ENCODE measurements at places on chromosomes 6 and 20.

DNA sequence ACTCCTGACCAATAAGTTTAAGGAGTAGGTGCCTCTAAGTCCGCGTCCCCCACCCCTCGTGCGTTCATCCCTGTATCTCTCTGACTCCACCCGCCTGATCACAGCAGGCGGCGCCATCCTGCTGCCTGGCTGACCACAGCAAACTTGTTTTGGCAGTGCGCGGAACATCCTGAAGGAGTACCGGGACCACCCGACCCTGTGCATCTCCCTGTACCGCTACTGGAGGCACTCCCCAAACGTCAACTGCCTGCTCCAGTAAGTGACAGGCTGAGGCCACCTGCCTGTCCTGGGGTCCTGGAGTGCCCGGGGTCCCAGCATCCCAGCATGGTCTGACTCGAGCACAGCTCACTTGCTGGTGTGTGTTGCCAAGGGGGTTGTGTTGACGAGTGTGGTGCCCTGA is 19.0 kb downstream of the PNLDC1 start:
- no peak for DNase-seq

GRCh38 chr6:16657768-16658167 is 103.5 kb downstream of the ATXN1 start:
- no peak for DNase-seq

GRCh38 chr6:111942561-111942960 is 69.3 kb upstream of the FYN start:
- no peak for DNase-seq

DNA sequence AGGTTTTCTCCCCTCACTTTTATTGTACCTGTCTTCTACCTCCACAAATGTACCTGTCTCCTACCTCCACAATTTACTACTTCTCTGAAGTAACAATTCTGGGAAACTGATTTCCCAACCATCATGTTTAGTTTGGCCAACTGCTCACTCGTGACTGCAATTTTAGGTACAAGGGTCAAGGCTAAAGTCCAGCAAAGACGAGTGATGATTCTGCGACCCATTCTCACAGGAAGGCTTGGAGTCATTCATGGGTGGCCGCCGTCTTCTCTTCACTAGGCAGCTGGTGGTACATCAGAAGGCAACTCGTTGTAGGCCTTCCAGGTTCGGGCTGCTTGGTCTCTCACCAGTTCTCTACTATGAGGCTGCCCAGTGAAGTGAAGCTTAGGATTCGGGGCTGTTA is 483.8 kb upstream of the JARID2 start:
- no peak for DNase-seq

- no peak for DNase-seq
These were observed 91.5 kb upstream of the RPS6KA2 start for GRCh38 chr6:166718516-166718915.

DNA sequence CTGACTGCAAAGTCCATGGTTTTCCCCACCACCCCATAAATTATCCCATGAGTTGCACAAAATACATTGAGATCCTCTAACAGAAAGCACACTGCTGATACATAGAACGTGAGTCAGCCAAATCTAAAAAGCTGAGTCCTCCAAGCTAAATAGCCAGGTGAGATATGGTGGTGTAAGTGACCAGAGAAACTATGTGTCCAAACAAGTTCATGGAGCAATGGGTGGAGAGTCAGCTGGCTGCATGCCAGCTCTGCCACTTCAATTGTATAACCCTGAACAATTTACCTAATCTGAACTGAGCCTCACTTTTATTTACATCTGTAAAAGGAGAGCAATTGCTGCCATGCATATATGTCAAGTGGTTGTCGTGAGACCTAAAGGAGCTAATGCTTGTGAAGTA is 9.7 kb downstream of the SNAP25 start:
- no peak for DNase-seq

DNA sequence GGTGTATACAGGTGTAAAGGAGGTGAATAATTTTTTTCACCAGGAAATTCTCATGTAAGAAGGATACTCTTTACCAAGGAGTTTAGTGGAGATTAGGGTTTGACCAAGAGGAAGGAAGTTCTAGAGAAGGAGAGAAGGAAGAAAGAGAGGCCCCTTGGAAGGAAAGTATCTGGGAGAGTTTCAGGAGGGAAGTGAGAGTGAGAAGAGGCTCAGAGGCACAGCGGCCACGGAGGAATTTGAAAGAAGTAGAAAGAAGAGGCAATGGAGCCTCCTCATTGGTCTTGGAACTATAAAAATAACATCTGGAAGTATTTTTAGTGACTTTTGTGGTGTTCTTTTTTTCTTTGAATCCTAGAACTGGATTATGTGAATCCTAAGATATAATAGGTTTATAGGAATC is 50.8 kb upstream of the MCUR1 start:
- no peak for DNase-seq

- DNase-seq, result peak; percentile 83
These were observed 1.5 kb upstream of the TENT5A start for GRCh38 chr6:81753711-81754577.

DNA sequence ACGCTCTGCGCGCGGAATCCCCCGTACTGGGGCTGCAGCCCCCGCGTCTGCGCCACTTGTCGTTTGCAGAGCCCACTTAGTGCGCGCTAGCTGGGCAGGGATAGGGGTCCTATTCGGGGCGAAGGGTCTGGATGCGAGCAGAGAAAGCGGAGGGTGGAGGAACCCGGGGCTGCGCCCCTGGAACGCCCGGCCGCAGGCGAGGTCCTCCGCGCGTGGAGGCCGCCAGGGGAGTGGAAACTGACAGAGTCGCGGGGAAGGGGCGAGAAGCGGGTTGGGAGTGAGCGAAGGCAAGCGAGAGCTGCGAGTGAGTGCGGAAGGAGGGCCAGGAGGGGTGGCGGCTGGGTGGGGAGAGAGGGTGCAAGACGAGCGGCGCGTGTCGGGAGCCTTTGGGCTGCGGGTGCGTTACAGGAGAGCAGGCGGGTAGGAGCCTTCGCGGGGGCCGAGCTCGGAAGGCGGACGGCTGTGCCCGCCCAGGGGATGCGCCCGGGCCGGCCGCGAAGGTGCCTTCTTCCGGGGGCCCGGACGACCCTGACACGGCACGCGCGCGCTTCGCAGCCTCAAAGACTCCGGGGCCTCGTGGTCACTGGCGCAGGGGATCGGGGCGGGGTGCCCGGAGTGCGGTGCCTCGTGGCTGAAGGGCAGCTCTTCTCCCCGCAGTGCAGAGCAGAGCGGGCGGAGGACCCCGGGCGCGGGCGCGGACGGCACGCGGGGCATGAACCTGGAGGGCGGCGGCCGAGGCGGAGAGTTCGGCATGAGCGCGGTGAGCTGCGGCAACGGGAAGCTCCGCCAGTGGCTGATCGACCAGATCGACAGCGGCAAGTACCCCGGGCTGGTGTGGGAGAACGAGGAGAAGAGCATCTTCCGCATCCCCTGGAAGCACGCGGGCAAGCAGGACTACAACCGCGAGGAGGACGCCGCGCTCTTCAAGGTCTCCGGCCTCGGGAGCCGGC is 1.2 kb downstream of the IRF4 start:
- DNase-seq, result no peak

DNA sequence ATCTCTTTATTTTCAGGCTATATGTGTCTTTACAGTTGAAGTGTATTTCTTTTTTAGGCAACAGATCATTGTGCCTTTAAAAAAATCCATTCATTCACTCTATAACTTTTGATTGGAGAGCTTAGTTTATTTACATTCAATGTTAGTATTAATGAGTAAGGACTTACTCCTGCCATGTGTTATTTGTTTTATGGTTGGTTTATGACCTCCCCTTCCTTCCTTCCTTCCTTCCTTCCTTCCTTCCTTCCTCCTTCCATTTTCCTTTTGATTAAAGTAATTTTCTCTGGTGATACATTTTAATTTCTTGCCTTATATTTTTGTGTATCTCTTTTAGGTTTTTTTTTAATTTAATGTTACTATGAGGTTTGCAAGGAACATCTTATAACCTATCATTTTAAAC is 1005.3 kb upstream of the EPHA7 start:
- DNase-seq, result no peak

GRCh38 chr20:23060629-23061028 is 11.2 kb upstream of the THBD start:
- DNase-seq, result no peak

Data from stimulated activated CD4-positive, alpha-beta T cell treated with anti-CD3 and anti-CD28 coated beads, TNF-alpha, amount 100 ng/mL, for 4 hours (primary cell).